ENCODE measurements at places on chromosomes 3 and 15.

DNA sequence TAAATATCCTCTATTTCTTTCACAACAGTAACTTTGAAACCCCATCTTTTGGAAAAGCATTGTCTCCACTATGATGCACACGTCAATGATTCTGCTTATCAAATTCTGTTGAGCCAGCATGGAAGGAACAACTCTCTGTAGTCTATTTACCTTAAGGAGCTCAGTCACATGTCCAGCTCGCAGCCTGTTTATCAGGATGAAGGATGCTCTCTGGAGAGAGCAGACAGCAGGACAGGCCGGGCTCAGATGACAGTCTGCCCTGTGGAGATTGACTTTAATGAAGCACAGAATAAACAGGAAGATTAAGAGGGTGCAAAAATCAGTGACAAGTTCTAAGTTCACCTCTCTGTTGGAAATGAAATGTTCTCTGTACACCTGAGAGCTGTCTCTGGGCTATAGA lies 30.6 kb upstream of the MNS1 start:
- DNase-seq = no peak

DNA sequence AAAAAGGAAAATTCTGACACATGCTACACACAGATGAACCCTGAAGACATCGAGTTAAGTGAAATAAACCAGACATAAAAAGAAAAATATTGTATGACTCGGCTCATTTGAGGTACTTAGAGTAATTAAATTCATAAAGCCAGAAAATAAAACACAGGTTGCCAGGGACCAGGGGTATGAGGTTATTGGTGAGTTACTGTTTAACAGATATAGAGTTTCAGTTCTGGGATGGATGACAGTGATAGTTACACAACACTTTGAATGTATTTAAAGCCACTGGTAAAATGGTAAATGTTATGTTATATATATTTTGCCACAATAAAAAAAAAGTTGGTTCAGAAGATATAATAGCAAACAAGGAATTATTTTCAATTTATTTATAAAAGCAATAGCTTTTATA lies 436.1 kb upstream of the WNT5A start:
- DNase-seq = no peak

DNA sequence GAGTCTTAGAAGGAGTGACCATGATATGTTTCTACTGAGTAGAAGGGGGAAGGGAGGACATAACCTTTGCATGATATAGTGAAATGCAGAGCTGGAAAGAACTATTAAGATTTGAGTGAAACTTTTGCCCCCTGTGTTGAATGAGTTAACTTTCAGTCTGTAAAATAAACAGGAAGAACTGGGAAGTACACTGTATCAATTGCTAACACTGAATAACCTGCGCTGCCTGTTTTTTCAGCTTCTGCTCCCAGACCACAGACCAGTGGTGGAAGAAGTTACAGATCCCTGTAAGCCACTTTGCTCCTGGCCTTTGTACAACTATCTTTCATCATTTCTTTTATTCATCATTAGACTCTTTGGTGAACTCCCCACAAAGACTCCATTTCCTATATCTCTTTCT lies 3.6 kb upstream of the LRCH3 start:
- DNase-seq = no peak

- DNase-seq = no peak
Measured at GRCh38 chr15:92655178-92655995, at the start of gene FAM174B. FAM174B (minus strand) TSS chr15:92655775.

DNA sequence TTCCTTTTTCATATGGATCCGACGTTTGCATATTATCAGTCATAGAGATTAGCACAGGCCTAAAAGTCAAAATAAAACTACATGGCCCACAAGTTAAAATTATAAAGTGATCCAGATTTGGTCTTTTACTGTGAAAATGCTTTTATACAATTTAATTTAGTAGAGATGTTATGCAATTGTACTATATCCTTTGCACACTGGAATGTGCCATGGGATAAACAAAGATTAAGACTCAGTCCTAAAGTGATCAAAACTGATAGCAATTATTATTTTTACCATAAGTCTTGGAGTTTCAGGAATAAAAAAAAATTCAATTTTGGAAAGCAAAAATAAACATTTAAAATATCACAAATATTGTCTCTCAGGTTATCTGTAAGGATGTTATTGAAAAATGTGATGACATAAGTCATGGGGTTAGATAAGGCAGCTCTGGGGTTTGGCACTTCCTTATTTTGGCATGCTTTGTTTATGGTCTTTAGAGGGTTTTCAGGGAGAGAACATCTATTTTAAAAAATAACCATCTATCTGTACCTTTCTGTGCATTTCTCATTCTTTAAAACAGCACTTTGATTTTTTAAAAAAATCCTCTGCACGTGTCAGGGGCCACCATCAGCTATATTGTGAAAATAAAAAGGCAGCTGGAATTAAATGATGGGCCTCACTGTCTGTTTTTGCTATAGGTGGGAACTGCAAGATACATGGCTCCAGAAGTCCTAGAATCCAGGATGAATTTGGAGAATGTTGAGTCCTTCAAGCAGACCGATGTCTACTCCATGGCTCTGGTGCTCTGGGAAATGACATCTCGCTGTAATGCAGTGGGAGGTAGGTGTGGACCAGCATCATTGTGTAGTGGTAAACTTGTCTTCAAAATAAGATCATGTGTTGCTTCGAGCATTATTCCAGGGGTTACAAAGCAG lies 67.3 kb downstream of the TGFBR2 start:
- DNase-seq = no peak

- DNase-seq = no peak
Measured at GRCh38 chr3:72855001-72855400, 6.8 kb upstream of the SHQ1 start.

GRCh38 chr3:14539742-14540491 lies at the start of gene GRIP2:
GRIP2 (minus strand) TSS chr3:14540342; CDS start chr3:14540308, 34 bp downstream.
- no peak for DNase-seq

GRCh38 chr15:70479785-70480184 lies 283.6 kb downstream of the UACA start:
- DNase-seq = no peak

DNA sequence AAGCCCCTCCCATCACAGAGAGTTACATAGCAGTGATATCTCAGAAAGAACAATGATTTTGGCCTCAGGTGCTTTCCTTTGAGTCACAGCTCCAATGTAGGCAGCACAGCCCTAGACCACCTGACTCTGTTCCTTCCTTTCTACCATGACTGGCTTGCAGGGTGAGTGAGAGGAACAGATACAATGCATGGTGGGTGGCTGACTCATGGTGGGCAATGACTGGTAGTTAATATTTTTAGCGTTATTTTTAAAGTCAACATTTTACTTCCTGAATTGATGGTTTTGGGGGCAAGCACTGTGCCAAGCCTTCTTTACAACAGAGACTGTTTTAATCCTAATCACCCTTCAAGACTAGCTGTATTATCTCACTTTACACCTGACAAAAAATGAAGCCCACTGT lies 32.8 kb upstream of the ST3GAL6 start:
- no peak for DNase-seq

GRCh38 chr3:64554096-64554920 lies 133.5 kb downstream of the ADAMTS9 start:
- DNase-seq = no peak

GRCh38 chr15:49155834-49156627 lies 632 bp upstream of the COPS2 start:
- DNase-seq = no peak

DNA sequence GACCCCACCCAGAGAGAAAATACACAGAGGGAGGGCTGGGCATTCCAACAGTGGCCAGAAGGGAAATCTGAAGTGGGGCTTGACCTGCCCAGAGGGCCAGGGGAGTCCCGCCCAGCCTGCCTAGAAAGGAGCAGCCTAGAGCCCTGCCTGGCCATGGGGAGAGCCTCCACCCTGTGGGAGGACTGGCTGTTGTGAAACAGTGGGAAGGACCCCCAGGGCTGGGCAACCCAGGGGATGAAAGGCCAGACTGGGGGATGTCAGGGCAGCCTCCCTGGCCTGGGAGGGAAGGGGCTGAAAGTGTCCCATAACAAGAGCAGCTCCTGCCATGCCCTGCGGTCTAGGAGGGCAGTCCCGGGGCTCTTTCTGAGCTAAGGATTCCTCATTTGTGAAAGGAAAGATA lies 69.0 kb downstream of the SLC12A8 start:
- no peak for DNase-seq

GRCh38 chr3:127480196-127480954 lies 110.2 kb downstream of the TPRA1 start:
- no peak for DNase-seq

DNA sequence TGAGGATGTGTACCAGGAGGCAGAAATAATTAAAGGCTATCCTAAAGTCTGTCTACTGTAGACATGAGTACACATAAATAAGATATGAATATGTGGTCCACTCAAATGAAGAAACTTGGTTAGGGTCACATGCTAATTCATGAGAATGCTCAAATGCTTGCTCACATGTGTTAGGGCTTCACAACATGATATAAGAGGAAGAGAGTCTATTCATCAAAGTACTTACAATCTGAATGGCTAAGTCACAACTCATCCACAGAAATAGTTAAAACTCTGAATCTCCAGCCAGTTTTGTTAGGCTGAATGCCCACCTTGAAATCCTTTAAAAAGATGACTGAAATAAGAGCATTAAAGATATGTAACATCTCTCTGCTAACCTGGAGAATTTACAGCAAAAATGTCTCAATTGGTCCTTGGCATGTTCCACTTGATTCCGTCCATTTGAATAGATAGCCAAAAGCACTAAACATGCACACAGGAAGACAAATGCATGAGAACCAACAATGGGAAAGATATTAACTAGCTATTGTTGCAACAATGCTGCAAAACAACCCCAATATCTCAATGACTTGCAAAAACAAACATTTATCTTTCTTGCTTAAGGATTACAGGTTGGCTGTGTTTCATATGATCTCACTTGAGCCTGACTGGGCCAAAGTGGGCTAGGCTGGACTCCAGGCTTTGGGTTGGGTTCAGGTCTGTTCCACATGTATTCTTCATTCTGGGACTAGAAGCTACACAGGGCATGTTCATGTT lies 10.6 kb upstream of the TBC1D5 start:
- DNase-seq = no peak

- no peak for DNase-seq
Measured at GRCh38 chr15:39584266-39584659, 3.4 kb downstream of the THBS1 start.

Measured in NCI-H524 (cell line).